Germinal center (tissue), 1 donor: ENCODE measurements at places on chromosomes 12 and 14.

DNA sequence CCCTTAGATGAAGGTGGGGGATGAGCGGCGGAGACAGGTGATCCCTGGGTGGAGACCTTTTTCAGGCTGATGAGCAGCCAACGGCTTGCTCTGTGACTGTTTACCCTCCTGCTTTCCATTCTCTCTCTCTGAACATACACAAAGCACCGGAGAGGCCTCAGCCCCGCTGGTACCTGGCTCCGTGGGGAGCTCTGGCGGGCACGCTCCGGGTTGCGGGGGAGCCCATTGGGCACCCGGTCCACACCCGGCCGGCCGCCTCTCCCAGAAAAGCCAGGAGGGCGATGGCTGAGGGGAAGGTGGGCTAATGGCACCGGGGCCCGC lies 545 bp downstream of the SMARCC2 start:
- DNase-seq, result no peak

- DNase-seq, result no peak
Measured at GRCh38 chr12:31322801-31323207, 3.1 kb downstream of the SINHCAF start.

DNA sequence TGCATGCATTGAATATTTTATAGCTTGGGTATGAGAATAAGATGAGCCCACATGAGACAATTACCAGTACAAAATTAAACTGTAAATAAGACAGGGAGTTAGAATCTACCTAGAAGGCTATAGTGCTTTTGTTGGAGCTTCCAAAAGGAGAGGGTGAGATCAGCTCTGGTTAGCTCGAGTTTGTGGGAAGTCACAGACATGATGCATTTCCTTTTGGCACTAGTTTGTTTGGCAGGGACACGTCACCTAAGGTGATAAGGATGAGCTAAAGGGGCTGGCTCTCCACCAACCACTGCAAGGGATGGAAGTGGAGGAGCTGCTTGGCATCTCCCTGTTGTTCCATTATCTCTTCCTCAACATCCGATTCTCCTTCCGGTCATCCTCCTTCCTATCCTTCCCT lies 48.5 kb upstream of the CPM start:
- DNase-seq, result no peak

GRCh38 chr12:18074001-18074400 lies 16.0 kb downstream of the RERGL start:
- DNase-seq, result no peak

DNA sequence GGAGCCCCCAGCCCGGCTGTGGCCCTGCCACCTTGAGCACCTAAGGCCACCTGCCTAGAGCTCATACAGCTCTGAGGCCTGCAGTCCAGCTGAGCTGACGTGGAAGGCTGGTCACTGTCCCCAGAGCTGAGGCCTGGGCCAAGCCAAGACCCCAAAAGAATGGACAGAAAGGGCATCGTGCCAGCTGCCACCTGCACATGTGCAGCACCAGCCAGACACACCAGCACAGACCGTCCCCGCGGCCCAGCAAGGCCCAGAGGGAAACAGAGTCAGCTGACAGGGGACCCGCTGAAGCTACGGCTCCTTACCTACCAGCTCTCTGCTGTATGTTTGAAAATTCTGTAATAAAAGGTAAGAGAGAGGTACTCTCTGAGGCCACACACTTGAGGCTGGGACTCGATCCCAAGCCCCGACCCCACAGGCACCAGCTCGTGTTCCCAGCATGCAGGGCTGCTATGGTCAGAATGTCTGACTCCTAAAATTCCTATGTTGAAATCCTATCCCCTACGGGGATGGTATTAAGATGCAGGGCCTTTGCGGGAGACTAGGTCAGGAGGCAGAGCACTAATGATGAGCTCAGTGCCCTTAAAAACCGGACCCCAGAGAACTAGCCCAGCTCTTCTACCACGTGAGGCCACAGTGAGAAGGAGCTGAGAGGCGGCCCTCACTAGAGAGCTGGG lies 25.4 kb downstream of the BRF1 start:
- DNase-seq, result no peak

DNA sequence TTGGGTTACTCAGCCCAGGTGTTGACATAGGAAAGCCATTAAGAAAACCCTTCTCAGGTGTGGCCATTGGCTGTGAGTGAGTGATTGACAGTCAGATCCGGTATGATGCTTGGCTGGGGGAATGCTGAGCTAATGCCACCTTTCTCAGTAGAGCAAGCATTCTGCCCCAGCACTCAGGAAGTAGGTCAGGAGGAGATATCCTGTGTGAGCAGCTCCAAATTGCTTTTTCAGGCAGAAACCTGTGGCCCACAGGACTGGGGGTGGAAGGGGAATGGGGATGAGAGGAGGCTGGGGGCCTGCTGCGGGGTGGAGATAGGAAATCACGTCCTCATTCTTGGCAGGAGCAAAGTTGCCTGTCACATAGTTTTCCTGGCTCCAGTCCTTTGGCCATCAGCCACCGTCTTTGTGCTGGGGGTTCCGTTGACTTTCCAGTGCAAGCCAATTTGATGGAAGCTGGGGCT lies 55.7 kb downstream of the NINJ2 start:
- DNase-seq, result no peak

DNA sequence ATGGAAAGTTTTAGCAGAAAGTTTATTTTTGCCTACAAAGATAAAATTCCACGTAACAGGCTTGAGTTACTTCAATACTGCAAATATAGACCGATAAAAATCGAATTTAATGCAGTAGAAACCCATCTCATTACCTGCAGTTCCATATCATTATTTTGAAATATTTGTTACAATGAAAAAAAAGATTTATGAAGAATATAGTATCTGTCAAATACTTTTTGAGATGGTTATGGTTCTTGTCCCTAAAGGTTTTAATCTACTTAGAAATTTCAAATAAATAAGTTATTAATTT lies 273.5 kb downstream of the ADAMTS20 start:
- no peak for DNase-seq

DNA sequence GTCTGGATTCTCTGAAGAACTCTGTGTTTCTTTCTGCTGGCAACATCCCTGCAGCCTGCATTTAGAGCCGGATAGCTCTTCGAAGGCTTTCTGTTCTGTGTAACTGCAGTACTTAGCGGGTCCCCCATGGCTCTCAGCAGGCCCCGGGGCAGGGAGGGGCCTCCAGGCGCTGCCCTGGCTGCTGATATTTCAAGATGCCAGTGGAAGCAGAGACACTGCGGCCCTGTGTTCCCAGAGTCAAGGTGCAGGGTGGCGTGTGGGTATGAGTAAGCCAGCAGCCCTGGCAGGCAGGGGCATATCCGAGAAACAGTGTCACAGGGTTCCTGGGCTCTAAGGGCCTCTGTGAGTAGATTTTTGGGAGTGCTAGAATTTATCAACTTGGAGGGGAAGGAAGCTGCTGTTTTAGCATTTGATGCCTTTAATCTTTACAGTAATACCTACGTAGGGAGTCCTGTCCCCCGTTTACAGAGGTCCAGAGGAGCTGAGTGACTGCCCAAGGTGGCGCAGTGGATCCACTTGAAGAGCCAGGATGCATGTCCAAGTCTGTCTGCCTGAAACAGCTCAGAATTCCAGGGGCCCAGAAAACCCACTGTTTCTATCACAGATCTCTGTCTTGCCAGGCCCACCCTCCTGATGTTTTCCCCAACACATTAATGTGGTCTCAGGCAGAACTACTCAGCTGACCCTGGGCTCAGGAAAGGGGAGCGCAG lies 16.2 kb downstream of the ESRRB start:
- DNase-seq, result no peak

- no peak for DNase-seq
Measured at GRCh38 chr14:50475460-50475859, 56.9 kb downstream of the MAP4K5 start.

- DNase-seq, result no peak
Measured at GRCh38 chr14:88104710-88105109, 99.8 kb downstream of the GPR65 start.

GRCh38 chr14:97806891-97807290 lies 1009.7 kb downstream of the VRK1 start:
- DNase-seq, result no peak

- DNase-seq, result no peak
Measured at GRCh38 chr12:57637364-57637763, 4.4 kb upstream of the B4GALNT1 start.

DNA sequence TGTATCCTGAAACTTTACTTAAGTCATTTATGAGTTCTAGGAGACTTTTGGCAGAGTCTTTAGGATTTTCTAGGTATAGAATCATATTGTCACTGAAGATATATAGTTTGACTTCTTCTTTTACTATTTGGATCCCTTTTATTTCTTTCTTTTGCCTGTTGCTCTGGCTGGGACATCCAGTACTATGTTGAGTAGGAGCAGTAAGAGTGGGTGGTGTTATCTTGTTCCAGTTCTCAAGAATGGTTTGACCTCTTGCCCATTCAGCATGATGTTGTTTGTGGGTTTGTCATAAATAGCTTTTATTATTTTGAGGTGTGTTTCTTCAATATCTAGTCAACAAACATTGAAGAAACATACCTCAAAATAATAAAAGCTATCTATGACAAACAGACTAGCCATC lies 35.0 kb downstream of the LIN7A start:
- DNase-seq, result no peak

- DNase-seq, result no peak
Measured at GRCh38 chr12:7136071-7136470, 5.9 kb downstream of the CLSTN3 start.

- DNase-seq, result no peak
Measured at GRCh38 chr12:59055204-59055860, 135.0 kb upstream of the LRIG3 start.

DNA sequence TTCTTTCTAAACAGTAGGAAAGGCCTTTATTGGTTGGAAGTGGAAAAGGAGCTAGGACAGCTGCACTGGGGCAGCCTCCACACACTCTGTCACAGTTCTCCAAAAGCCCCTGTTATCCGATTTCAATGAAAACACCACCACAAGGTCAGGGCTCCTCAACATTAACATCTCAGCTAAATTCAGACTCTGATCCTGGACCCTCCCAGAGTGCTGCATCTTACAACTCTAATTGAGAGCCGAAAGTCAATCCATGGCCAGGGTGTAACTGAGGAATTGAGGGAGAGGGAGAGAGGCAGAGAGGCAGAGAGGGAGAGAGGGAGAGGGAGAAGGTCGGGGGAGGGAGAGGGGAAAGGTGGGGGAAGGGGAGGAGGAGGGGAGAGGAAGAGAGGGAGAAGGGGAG lies 32.1 kb downstream of the DICER1 start:
- DNase-seq, result no peak

DNA sequence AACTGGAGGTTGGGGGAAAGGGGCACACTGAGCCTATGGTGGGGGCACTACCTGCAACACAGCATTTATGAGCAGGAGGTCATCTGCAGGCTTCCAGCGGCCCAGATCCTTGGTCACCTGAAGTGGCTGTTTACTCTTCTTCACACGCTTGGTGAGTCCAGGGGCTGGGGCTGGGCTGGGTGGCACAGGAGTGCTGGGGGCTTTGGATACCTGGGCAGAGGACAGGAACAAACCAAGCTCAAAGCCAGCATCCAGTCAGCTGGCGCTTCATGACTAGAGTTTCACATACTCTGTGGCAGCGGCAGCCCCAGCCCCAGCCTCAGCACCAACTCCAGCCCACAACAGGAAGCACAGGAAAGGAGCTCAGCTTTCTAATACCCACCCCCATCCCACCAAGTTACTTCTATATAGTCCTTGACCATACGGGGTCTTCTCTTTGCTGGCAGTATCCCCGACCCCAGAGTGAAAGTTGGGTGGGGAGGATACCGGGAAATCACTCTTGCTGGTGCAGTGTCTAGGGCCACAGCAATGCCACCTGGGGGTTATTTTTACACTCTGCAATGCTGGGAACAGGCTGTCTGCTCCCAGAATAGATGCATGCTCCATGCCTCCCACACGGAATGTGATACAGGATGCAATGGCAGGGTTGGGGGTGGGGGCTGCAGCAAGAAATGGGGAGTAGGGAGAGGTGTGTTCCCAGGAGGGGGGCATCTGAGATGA lies 3.1 kb downstream of the MCRS1 start:
- DNase-seq, result no peak

DNA sequence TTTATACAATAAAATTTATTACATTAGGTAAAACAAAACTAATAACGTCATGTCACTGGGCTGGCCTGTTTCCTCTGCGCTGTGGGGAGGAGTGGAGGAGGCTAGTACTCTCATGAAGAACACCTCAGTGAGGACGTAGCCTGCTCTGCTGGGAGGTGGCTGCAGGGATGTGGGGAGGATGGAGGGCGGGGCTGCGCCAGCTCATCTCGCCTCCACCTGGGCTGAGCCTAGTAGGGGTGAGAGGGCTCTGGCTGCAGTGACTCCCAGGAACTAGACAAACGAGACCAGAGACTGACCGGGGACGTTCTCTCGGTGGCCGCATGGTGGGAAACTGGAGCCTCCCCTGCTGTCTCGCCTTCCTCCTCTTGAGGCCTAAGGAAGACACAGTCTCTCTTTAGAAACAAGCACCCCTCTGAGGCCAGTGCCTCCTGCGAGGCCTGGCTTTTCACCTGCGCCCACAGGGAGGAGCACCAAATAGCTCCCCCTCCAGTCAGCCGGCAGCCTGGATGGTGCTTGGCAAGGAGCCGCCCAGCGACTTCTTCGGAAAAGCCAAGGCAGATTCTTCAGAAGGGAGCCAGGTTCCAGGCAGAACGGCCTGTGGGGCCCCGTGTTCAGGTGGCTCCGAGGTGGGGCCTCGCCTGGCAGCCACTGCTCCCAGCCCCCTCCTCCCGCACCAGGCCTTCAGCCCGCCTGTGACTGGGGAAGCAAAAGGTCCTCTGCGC lies 62.4 kb downstream of the PLEKHG3 start:
- no peak for DNase-seq

DNA sequence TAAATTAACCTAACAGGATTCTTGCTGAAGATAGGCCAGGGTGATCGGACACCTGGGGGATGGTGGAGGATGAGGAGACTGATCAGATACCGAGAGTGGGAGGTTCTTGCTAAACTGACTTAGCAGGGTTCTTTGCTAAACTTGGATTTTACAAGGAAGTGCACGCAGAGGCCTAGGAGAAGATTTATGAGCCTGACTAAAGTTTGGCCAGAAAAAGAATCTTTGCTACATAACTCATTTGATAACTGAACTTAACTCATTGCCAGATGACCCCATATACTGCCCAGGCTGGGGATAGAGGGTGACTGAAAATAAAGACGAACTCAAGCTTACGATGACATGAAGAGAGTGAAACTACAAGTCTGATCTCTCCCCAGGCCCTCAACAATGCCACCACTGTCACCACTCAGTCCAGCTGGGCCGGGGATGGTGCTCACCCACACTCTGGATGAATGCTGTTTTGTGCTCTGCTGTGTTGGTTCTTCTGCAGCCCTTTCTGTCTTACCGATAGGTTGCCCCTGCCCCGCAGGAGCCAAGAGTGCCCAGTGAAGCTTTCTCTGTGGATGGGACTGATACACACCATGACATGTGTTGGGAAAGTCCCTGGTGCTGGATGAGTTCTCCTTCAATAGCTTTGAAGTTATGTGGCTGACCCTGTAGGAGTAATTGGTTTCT lies 29.0 kb downstream of the PPFIBP1 start:
- no peak for DNase-seq
